ENCODE measurements at places on chromosomes 4 and X.

DNA sequence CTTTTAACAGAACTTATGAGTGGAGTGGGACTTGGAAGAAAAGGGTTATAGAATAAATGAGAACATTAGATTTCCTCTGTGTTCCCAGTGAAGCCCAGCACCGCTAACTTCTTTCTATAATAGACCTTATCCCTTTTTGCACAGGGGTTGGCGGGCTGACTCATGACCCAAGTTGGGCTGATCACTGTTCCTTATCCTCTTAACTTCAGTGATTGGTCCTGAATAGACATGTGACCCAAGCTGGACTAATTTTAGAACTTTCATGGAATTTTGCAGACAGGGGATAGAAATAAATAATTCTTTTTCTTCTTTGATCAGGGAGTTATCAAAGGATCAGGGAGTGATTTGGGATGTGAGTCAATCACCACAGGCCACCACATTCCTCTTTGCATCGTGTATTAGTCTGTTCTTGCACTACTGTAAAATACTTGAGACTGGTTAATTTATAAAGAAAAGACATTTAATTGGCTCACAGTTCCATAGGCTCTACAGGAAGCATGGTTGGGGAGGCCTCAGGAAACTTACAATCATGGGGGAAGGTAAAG, 75.9 kb downstream of the UCHL1 start:
- DNase-seq: no peak

GRCh38 chr4:2069986-2070385, 10.9 kb downstream of the NAT8L start:
- no peak for DNase-seq

DNA sequence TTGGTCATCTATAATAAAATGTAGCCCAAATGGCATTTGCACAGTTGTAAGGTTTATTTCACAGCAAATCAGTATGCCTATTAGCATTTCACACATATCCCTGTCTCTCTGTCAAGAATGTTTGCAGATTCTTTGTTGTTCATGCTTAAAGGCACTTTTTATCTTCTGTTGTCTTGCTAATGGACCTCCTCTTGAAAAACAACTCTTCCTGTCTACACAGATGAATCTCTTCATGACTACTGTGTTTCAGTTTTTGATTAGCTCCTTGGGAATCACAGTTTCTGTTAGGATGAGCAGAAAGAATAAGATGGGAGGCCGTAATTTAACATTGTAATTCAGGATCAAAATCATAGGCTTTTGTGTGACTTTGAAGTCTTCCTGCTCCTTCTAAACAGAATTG, 35.5 kb upstream of the SLC4A4 start:
- no peak for DNase-seq

DNA sequence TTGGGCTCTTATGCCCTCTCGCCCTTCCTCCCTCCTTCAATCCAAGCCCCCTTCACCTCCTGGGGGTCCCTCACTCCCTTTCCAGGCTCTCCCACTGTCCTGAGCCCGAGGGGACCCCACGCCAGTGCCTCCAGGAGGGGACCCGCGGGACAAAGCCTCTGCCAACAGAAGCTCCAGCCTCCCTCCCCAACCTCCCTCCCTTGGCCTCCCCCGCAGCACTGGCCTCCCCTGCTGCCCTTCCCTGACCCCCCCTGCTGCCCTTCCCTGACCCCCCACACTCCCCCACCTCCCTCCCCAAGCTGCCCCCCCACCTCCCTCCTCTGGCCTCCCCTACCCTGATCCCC, 71.0 kb upstream of the MXD4 start:
- DNase-seq: no peak

GRCh38 chrX:69503782-69504625, at the start of gene NALF2:
NALF2 (plus strand) TSS chrX:69504326; CDS start chrX:69505283, 957 bp downstream.
- peak; percentile 89 for DNase-seq

DNA sequence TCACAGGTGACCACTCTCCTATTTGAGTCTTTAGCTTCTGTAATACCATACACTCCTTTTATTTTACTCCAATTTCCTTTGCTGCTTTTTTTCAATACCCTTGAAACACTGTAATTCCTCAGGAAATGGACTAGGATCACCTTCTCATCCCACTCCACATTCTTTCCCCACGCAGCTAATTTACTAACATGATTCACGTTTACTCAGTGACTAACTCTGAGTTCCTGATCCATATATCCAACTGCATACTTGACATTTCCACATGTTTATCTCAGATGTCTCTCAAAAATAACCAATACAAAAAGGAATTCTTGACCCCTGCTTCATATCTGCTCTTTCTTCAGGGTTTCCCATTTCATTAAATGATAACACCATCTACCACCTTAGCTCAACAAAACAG, 19.9 kb downstream of the RPS6KA6 start:
- peak; percentile 52 for DNase-seq

DNA sequence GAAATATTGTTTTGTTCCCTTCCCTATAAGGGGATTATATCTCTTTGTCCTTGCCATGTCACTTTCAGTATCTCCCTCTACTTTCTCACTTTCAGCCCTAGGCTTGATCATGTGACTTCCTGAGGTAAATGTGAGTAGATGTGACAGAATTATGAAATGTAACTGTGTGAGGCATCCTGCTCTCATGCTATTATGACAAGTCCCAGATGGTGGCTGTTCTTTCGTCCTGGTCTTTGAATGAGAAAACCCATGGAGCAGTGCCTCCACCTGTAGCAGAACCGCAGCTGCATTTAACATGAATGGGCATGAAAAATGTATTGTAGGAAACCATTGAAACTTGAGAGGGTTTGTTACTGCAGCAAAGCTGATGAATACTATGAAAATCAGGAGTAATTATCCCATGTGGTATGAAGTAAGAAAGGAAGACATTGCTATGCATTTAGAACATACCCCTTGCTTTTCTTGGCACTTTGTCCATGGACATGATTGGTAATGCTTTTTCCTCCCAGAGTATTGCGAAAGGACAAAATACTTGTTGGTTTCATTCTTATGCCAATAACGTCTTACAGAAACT, 202.2 kb upstream of the GPRIN3 start:
- no peak for DNase-seq

DNA sequence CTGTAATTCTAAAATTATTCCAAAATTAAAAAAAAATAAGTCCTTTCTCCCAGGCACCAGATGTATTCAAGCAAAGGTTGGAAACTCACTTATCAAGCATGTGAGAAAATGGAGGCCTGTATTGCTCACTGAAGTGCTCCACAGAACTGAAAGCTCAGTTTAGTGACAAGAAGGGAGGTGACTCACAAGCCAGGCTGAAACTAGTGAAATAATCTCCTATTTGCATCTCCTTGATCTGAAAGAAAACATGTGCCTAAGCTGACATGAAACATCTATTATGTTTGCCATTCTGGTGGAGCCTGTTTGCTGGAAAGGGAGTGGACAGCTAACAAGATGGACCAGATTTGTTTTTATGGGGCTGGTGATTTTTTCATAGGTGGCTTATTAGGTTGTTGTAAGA, 54.0 kb upstream of the AMELX start:
- DNase-seq: peak; percentile 62

GRCh38 chr4:19510993-19511392, 740.7 kb upstream of the SLIT2 start:
- DNase-seq: no peak

GRCh38 chr4:26343038-26343398, 22.2 kb downstream of the RBPJ start:
- DNase-seq: no peak

GRCh38 chr4:101050088-101050836, 297.1 kb downstream of the PPP3CA start:
- no peak for DNase-seq

- no peak for DNase-seq
These were observed 738.6 kb downstream of the PCDH7 start for GRCh38 chr4:31458813-31459212.

- peak; percentile 68 for DNase-seq
These were observed 69.6 kb downstream of the WNK3 start for GRCh38 chrX:54288277-54288676.

GRCh38 chrX:49840679-49841078, 11.6 kb downstream of the PAGE4 start:
- DNase-seq: peak; percentile 97

DNA sequence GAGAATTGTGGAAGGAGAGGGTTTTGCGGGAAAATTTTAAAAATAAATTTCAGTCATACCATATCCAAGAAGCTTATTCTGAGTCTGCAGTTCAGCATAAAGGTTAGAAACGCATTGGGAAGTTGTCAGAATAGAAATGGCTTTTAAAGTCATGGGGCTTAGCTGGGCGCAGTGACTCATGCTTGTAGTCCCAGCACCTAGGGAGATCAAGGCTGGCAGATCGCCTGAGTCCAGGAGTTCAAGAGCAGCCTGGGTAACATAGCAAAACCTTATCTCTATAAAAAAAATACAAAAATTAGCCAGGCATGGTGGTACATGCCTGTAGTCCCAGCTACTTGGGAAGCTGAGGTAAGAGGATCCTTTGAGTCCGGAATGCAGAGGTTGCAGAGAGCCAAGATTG, 3.9 kb upstream of the PLA2G12A start:
- no peak for DNase-seq

- no peak for DNase-seq
These were observed 3.2 kb upstream of the RIPPLY1 start for GRCh38 chrX:106906361-106906760.

- DNase-seq: no peak
These were observed 468 bp upstream of the MAGEA4 start for GRCh38 chrX:151912221-151912620.

DNA sequence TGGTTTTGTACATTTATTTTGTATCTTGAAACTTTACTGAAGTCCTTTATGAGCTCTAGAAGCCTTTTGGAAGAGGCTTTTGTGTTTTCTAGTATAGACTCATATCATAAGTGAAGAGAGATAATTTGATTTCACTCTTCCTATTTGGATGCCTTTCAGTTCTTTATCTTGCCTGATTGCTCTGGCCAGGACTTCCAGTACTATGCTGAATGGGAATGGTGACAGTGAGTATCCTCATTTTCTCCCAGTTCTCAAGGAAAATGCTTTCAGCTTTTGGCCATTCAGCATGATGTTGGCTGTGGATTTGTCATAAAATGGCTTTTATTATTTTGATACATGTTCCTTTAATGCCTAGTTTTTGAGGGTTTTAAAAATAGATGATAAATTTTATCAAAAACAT, 1061.3 kb downstream of the STPG2 start:
- no peak for DNase-seq

DNA sequence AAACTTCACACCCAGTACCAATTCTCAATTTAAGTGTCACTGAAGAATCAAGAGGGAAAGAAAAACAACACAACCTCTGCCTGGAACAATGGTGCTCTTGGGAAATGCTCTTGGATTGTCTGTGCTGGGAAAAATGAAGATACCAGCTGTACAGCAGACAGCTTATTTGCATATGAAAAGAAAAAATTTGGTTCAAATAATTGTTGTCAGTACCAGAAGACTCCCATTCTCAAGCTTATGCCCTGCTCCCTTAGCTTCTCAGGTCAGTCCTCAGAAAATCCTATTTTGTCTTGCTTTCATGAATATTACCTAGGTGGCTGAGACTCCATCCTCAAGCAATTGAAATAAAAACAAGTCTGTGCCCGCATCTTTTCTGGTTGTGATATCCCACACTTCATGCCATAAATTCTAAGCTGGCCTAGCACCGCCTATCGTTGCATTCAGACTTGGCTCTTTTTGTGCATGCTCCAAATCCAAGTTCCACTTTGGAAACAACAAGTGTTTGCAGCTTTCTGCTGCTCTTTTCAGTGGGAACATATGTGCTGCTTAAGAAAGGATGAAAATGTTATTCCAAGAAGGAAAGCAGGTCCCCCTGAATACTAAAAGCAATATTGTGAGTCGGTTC, 431.6 kb downstream of the INPP4B start:
- DNase-seq: no peak

GRCh38 chr4:13722649-13723048, 95.1 kb upstream of the BOD1L1 start:
- DNase-seq: no peak

- DNase-seq: no peak
These were observed 20.3 kb downstream of the EVC start for GRCh38 chr4:5730993-5731990.

GRCh38 chrX:19659929-19660328, 144.6 kb upstream of the MAP3K15 start:
- DNase-seq: peak; percentile 2

DNA sequence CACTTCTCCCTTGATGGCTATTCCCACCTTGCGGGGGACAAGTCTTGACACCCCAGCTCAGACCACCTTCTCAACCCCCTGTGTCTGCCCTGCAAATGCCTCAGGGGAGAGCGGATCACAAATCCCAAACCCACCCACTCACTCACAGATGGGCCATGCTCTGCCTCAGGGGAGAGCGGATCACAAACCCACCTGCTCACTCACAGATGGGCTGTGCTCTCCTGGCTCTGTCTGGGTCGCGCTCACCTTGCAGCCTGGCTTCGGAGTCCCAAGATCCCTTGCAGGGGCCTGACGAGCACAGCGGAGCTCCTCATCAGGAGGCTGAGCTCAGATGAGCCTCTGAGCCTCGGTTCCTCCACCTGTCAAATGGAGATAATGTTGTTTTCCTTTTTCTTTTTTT, 38.6 kb downstream of the HTRA3 start:
- no peak for DNase-seq

GRCh38 chr4:187176261-187176910, 452.7 kb upstream of the FAT1 start:
- DNase-seq: peak; percentile 1

- no peak for DNase-seq
These were observed 27.0 kb upstream of the MSANTD1 start for GRCh38 chr4:3221996-3222395.

GRCh38 chrX:51487960-51488267, 8.5 kb downstream of the NUDT11 start:
- DNase-seq: no peak

All from DMS53 (cell line).